Left renal cortex interstitium (tissue), 4 donors: ENCODE measurements at places on chromosomes 6 and 20.

DNA sequence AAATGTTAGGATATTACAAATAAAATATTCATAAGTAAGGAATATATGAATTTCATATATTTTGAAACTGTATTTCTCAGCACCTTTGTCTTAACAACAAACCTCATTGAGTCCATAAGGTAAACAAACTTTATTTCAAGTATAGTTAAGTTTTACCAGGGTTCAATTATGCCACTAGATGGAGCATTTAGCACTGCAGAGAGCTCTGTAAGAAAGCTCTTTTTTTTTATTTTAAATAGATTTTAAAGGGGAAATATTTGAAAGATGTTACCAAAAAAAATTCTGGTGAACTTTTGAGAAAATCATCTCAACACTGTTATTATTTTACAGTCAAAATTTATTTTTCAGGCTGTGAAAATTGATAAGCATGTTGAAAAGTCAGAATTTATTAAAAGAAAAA, 955.2 kb upstream of the EYS start:
- no peak for DNase-seq

DNA sequence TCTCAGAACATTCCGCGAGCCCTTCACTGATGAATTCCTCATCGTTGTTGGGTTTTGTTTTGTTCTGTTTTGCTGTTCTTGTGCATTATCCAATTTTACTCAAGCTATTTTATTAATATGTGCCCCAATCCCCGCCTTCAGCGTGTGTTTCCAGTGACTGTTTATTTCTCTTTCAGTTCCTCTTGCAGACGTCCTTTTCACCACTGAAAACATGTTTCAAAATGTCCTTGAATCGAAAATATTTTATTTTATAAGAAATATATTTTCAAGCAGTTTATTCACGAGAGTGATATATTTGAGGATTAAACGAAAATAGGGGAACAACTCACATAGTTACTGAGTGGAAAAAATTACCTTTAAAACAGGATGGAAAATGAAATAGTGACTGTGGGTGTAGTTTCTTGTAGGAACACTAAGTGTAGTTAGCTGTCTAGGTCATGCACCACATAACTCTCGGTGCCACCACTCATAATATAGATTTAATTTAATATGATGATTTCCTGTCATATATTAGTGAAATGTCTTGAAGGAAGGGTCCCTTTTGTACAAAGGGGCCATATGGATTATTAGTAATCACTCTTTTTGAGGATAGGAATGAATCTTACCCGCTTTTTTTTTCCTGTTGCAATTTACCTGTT, 45.3 kb upstream of the HDDC2 start:
- no peak for DNase-seq

DNA sequence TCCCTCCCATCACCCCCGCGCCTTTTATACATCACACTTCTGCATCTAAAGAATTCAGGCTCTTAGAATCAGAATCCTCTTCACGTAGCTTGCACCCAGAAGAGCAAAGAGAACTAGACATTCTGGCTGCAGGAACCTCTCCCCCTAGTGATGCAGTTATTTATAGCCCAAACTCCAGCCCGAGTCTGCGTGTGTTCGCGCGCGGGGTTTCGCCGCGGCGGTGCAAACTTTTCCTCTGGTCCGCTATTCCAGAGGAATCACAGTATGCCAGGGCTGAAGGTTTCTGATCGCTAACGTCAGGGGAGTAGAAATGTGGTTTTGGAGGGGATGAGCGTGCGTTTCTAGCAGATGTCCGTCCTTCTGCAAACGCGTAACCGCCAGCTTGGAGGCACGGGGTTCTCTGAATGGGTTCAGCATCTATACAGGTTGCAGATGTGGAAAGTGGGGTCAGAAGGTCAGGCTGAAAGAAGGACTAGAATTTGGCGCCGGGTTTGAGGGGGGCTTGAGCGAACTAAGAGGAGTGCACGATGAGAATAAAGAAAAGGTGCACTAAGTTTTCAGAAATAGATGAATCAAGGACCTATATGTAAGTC, 1.8 kb downstream of the EPHA7 start:
- peak; percentile 45 for DNase-seq

DNA sequence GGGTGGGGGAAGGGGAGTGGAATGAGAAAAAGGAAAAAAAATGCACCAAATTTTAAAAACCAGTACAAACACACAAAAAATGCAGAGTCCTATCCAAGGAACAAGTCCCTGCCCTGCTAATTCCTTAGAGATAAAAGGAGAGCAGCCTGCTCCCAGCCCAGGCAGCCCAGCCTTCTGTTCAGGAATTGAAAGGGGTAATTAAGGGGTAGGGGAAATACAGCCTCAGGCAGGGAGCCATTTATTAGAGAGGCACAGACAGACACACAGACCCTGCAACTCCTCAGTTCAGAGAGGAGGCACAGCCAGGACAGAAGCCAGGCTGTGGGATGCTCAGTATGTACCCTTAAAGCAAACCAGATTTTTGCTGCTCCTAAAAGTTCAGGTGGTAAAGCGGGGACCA, 137.2 kb downstream of the EYA2 start:
- DNase-seq, result no peak

DNA sequence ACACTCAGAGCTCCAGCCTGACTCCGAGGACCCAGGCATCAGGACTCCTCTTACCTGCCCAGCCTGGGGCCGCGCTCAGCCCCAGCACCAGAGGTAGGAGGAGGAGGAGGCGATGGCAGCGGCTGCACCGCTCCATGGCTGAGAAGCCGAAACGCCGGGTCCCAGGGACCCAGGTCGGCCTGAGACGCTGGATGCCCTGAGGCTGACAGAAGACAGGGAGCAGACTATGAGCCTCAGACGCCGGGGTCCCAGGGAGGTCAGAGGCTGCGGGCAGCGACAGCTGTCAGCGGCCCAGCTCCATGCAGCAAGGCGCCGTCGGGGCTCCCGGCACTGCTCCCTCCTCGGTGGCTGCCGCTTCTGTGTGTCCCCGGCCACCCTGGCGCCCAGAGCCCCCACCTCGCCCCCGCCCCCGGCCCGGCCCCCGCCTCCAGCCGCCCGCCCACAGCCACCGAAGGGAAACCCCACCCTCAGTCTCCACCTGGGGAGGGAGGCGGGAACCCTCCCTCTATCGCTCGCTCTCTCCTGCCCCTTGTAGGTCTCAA, at the start of gene COL11A2:
COL11A2 (minus strand) TSS at position 363 of the 542 bp plus-strand sequence; CDS start at position 136, 227 bp downstream.
- DNase-seq, result no peak

DNA sequence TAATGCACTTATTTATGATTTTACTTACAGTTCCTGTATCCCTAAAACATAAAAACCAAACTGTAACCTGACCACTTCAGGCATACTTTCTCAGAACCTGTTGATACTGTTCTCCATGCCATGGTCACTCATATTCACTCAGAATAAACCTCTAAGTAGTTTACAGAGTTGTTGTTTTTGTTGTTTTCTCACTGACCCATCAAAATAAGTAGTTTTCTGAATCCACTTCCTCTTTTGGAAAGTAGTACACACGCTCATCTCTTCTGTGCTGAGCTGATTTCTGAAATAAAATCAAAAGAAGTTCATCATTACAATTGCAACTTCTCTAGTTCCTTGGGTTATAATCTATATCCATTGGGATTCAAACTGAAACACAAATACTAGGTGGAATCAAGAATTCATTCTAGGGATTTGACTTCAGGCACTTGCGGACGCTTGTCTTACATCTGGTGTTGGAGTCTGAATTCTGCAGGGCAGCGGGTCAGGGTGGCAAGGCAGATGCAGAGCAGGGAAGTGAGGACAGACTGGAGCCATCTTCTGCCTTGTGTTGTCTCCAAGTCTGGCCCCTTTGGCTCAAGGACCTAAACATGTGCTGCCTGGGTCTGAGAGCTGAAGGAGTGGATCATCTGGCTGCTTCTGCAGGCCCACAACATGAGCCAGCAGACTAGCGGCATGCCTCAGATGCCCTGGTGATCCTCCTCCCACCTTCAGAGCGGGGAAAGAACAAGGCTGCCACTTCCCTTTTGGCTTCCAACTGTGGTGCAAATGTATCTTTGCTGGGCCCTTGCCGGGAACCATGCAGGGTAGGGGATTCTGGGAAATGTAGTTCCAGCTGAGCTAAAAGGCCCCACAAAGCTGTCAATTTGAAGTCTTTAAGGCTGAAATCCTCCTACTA, 167.9 kb upstream of the MYLIP start:
- DNase-seq, result no peak

DNA sequence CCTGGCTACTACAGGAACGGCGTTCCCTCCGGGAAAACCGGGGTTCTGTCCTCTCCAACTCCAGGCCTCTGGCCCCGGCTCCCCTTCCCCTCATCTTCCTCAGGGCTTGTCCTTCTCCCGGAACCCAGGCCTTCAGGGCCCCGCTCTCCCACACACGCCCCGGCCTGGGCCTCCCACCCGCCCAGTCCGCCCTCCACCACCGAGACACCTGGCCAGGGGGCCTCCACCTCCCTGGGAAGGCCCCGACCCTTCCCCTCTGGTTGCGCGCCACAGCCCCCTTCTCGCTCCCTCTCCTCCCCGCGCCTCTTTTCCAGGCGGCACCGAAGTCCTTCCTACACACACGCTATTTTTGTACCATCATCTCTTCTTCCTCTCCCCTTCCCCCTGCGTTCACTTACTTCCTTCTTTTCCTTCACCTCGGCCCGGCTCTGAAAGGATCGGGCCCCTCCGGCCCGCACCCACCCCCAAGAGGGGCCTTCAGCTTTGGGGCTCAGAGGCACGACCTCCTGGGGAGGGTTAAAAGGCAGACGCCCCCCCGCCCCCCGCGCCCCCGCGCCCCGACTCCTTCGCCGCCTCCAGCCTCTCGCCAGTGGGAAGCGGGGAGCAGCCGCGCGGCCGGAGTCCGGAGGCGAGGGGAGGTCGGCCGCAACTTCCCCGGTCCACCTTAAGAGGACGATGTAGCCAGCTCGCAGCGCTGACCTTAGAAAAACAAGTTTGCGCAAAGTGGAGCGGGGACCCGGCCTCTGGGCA, 1.3 kb upstream of the SIRPA start:
- no peak for DNase-seq

GRCh38 chr6:166619912-166620311, 7.1 kb downstream of the RPS6KA2 start:
- no peak for DNase-seq

- no peak for DNase-seq
Observed at GRCh38 chr6:159959976-159960384, 8.9 kb upstream of the IGF2R start.

DNA sequence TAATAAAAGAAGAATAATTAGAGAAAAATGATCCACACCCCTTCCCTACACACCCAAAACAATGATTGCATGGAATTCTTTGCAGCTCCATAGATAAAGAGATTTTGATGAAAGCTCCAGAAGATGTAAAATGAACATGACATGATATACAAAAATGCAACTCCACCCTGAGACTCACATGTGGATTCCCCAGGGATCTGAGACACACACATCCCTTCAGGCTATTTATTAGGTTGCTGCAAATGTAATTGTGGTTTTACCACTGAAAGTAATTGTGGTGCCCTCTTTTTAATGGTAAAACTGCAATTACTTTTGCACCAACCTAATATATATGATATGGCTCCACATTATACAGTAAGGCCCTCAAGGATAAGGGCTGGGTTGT, 40.4 kb upstream of the TBC1D7 start:
- no peak for DNase-seq

DNA sequence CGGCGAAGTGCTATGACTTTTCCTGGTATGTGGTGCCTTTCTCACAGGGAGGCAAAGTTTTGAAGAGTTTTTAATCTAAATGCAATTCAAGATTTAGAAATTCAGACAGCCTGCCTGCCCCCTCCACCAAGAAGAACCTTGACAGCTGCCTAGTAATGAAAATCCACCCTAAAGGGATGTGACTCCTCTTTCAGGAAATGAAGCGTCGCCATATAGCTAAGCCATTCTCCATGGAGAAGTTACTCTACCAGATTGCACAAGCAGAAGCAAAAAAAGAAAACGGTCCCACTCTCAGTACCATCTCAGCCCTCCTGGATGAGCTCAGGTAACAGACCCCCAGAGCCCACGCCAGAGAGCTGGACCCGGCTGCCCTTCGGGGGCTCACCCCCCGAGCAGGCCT, 150.1 kb downstream of the DTNBP1 start:
- no peak for DNase-seq

- DNase-seq, result no peak
Observed at GRCh38 chr20:50664254-50664653, 27.1 kb downstream of the RIPOR3 start.

GRCh38 chr6:132011582-132011981, 60.4 kb upstream of the CCN2 start:
- DNase-seq, result no peak

- DNase-seq, result no peak
Observed at GRCh38 chr20:55974491-55975202, 30.7 kb downstream of the CBLN4 start.

GRCh38 chr6:129130959-129131681, 248.2 kb downstream of the LAMA2 start:
- no peak for DNase-seq

GRCh38 chr20:38202982-38203293, 37.9 kb upstream of the TGM2 start:
- no peak for DNase-seq

GRCh38 chr6:118660218-118660569, 8.8 kb upstream of the CEP85L start:
- DNase-seq, result no peak

DNA sequence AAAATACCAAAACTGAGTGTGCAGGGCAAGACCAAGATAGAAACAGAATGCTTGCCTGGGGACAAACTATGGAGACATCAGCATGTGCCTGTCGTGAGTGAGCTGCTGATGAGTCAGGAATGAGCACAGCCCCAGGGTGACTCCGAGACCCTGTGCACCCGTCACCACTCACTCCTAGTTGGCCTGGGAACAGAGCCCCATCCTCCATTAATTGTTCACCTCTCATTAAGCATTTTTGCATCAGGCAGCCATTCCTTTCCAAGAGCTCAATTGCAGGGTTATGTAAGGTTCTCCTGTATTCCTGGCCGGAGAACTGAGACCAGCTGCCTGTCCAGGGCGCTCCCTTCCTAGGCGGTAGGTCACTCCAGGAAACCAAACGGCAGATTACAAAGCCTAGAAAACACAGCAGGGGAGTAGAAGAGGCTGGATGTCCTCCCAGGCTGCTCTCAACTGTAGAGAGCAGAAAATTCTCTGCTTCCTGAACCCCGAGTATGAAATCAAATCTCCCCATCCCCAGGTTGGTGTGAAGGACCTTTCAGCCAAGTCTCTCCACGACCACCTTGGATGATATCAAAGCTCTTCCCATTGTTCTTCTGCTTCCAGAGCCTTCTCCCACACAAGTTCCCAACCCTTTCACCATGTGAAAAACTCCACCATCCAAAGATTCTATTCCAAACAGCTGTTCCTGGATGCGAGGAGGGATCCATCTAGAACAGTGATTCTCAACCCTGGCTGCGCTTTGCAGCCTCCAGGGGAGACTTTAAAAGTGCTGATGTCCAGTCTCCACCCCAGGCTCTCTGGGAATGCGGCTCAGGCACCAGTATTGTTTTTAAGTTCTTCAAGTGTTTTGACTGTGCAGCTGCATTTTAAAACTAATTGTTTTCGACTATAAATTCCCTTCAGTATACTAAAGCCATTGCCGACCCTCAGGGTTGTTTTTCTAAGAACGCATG, 532.6 kb upstream of the JARID2 start:
- no peak for DNase-seq
